ENCODE measurements at places on chromosomes 1 and 21.

DNA sequence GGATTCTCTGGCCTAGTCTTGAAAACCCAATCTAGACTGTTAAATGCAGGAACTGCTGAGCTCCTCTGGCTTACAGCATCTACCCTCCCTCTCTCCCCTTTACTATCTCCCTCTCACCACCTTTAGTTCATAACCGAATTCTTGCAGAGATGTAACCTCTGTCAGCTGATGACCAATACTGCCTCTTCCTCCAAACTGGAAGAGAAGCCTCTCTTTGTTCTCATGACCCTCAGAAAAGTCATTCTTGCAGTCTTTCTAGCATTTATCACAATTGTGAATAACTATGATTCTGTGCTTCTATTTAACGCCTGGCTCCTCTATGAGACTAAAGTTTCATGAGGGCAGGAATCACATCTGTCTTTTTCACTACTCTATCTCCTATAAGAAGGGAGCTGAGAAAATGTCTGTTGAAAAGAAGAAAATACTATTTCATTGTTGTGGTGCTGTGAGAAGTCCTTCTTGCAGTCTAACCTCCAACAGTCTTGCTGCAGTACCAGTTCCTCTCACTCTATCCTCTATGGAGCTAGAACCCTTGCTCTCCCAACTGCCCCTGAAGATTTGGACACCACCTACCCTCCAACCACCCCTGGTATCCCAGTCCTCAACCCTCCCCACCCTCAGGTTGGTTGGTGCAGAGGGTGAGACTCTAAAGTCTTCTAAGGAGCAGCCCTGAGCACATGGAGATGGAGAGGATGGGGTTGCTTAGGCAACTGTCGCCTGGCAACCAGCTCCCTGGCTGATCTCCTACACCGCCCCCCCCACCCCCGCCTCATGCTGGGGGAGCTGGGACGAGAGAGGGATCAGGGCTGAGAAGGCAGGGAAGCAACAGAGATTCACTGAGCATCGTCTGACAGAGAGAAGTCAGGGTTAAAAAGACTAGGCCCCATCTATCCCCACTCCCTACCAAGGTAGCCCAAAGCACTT is 13.9 kb downstream of the MEF2D start:
- DNase-seq = no peak

DNA sequence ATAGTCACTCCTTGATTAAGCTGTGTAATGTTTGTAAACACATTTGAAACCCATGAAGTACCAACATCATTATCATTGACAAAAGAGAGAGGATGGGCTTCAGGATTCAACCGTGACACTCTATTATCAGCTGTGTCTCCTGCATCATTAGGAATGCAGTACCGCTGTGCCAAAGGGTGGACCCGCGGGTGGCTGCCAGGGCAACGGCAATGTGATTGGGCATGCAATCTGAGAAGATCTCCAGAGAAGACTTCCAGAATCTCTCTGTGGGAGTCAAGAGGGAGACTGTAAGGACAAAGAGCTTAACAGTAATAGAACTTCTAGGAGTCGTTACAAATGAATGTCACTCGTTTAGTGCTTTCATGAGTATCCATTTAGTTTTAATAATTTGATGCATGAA is 97.9 kb downstream of the USH2A start:
- DNase-seq = no peak

- DNase-seq = no peak
These were observed 260.6 kb downstream of the CAMTA1 start for GRCh38 chr1:7045897-7046296.

GRCh38 chr1:3639397-3639911 is 10.4 kb downstream of the WRAP73 start:
- no peak for DNase-seq

- DNase-seq = no peak
These were observed 87.0 kb upstream of the MAGI3 start for GRCh38 chr1:113303267-113303666.

GRCh38 chr1:232334246-232334645 is 295.7 kb downstream of the SIPA1L2 start:
- no peak for DNase-seq

DNA sequence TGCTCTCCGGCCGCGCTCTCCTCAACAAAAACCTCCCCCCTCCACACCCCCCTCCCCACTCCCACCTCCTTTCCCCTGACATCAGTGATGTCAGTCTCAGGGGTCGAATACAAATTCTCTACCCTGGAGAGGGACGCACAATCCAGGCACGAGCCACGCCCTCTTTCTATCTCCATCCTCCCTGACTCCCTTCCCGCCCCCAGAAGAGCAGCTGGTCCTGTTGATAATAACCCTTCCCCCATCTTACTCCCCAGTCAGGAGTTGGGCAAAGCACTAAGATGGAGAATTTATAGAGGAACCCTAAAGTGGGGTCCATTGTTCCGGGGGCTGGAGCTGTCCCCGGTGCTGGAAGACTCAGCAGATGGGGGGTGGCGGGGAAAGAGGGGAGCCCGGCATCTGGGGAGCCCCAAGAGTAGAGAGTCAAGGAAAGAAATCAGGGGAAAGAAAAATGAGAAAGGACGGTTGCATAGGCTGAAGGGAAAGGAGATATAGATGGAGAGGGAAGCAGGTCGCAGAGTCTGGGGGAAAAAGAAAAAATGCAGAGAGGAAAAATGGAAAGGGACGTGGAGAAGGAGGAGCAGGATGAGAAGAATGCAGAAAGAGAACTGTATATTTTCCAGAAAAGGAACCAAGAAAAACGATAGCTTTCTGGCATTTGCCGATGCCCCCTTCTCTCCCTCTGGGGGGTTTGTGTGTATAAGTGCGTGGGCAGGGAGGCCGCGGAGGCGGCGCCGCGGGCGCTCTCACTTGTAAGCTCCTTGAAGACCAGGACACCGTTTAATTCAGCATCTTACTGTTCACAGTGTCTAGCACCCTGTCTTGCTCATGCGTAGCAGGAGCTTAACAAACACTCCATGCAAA is at the start of gene CELF3:
Gene CELF3 (minus strand): TSS at position 33 of the 861 bp plus-strand sequence. CDS start 783 bp downstream, outside the sequence.
- peak; percentile 21 for DNase-seq

GRCh38 chr1:10378081-10378841 is 20.6 kb upstream of the PGD start:
- DNase-seq = peak; percentile 31

DNA sequence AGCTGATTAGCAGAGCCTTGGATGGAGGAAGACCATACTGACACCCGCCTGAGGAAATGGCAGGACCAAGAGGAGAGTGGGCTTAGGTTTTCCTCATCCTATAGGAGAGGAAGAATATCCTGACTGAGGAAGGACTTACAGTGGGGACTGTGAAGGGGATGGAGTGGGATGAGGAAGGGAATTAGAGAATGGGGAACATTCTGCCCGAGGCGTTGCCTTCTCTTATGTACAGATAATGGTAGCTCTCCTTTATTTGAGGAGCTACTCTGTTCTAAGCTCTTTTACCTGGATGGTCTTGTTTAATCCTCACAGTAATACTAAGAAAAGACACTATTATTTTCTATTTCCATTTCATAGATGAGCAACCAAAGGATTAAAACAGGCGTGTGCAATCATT is 56.0 kb downstream of the OLFML3 start:
- DNase-seq = no peak

GRCh38 chr1:154877370-154877974 is 7.4 kb upstream of the KCNN3 start:
- peak; percentile 57 for DNase-seq

GRCh38 chr21:41068496-41068895 is 99.5 kb upstream of the BACE2 start:
- no peak for DNase-seq
